Activated CD4-positive, alpha-beta T cell treated with anti-CD3 and anti-CD28 coated beads for 1 hour (primary cell): ENCODE measurements at places on chromosomes 3 and 15.

DNA sequence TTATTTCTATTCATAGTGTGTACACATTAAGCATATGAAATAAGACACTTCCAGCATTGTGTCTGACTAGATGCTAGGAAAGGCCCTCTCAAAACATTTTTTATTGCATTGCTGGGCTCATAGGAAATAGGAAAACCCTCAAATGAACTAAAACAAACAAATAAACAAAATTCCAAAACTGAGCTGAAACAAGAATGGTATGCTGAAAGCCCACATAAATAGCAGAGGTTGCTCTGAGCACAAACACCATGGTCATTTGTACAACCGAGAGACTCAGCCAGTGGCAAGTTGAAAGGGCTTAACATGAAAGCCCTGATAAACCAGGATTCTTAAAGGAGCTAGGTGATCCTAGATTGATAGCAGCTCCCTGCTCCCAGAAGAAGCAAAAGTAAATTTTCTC is 310.0 kb upstream of the WNT5A start:
- DNase-seq = no peak

GRCh38 chr3:134393074-134393473 is 18.8 kb upstream of the AMOTL2 start:
- no peak for DNase-seq

DNA sequence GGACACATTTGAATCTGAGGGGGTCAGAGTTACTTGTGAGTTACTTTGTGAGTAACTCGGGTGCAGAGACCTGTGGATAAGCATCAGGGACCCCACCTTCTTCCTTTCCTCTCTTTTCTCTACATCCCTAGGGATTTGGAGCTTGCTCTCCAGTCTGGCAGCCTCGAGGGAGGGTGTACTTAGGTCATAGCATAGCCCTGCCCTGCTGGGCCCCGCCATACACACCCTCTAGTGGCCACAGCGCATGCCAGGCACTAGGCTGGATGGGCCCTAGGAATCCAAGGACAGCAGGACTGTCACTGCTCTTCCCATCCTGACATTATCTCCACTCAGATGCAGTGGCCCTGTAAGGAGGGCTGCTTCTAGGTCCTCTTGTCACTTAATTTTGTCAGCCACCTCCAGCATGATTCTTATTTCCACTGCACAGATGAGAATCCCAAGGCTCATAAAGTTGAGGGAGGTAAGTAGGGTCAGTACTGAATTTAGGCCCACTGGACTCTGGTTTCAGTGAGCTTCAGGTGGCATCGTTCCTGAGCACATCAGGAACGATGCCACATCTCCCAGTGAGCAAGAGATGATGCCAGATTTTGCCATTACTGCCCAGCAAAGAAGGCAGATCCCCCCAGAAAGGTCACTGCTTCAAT is 3.6 kb upstream of the SMAD6 start:
- no peak for DNase-seq

DNA sequence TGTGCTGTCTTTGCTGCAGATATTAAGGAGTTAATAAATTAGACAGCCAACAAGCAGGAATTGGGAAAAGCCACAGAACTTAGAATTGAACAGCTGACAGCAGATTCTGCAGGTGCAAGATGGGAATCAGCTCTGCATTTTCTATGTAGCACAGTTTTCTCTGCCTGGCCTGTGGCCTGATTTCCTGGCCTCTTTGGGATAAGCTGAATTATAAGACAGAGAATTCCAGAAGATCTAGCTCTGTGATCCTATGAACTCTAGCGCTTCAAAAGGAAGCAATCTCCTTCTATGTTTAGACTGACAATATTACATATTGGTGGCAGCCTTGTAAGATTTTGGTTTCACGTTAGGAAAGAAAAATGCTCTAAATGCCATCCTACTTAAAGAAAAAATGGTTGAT is 24.0 kb upstream of the SOX2 start:
- DNase-seq = no peak

DNA sequence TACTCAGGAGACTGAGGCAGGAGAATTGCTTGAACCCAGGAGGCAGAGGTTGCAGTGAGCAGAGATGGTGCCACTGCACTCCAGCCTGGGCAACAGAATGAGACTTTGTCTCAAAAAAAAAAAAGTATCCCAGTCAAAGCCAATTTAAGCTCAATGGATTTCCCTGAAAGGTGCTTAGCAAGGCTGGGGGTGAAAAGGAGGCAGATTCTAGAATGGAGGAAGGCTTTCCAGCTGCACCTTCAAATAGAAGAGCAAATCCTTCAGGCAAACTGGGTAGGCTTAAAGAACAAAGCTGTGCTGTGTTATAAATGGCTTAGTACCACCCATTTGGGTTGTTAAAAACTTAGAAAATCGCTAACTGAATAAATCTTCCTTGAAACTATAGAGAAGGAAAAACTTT is 3.0 kb upstream of the IFT57 start:
- no peak for DNase-seq

DNA sequence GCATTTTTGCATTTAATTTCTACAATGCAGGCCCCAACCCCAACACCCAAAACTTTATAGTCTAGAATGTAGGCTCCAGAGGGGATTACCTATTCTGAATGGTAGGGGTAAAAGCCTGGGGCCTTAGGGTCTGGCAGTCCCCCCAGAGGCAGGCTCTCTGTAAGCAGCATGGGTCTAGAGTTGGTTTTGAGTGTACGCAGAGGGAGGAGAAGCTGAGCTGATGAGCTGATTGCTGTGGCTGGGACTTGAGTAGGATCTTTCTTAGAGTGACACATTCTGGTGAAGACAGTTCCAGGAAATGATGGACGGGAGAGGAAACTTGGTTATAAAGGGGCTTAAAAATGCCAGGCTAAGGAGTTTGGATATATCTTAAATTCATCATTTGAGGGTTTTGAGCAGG is 2.1 kb downstream of the LPP start:
- no peak for DNase-seq

GRCh38 chr3:30299674-30300385 is 306.6 kb upstream of the TGFBR2 start:
- no peak for DNase-seq

GRCh38 chr3:39207361-39208186 is 15.2 kb upstream of the XIRP1 start:
- no peak for DNase-seq
